ENCODE measurements at places on chromosomes 3 and 15.
A peak's percentile ranks its signal among the peaks of the same experiment; 100 is the strongest.

GRCh38 chr3:108432431-108432830 is 78.0 kb downstream of the MYH15 start:
- no peak for DNase-seq

GRCh38 chr3:124276133-124276532 is 284.2 kb upstream of the ROPN1 start:
- DNase-seq: no peak

DNA sequence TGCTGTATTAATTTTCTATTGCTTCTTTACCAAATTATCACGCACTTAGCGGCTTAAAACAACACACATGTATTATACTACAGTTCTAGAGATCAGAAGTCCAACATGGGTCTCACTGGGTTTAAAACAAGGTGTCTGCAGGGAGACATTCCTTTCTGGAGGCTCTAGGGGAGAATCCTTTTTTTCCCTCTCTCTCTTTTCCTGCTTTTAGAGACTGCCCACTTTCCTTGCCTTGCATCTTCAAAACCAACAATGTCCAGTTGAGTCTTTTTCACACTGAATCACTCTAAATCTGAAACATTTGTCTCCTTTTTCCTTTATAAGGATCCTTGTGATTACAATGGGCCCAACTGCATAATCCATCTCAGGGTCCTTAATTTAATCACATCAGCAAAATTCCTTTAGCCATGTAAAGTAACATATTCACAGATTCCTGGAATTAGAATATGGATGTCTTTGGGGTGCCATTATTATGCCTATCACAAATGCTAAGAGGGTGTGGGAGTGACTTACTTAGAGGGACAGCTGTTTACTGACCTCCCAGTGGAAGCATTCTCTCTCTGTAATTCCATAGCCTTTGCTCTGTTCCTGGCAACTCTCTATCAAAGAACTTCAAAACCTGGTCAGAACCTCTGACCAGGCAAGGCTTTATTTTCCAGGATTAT is 21.8 kb downstream of the CD200 start:
- DNase-seq: no peak

DNA sequence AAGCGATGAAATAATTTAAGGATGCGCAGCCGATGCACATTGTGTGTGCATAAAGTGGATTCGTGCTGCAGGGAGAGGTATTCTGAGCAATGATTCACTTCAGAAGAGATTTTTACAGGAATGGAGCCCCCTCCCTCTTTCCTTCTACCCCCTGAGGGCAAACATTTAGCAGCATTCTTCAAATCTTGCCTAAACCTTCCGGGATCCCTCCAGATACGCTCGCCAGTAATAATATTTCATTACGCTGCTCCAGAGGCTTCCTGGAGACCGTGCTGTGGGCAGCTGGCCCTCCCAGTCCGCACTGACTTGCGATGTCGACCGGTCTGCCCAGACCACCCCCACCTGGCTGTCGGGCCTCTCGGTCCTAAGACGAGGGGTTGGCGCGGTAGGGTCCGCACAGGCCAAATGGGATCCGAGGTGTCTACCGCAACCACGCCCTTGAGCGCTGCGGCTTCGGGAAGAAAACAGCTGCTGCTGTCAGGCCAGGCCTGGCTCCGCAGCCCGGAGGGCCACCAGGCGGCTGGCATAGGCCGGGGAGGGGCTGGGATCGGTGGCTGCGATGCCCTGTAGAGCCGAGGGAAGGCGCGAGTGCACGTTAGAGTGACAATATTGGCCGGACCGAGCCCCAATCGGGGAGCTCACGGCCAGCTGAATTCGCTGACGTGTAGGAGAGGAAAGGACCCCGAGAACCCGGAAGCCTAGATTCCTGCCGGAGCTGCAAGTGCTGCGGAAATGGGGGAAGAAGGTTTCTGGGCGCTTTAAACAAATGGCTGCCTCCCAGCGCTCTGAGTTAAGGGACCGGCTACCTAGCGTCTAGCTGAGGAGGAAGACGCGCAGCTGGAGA is 14.3 kb downstream of the ZIC4 start:
- DNase-seq: no peak

- peak; percentile 76 for DNase-seq
These were observed at the start of gene DUSP7 for GRCh38 chr3:52056521-52056967. DUSP7 (minus strand) TSS chr3:52056571; CDS start chr3:52056366, 205 bp downstream.

- DNase-seq: no peak
These were observed 18.5 kb upstream of the PTX3 start for GRCh38 chr3:157418104-157418503.

- DNase-seq: no peak
These were observed 672.5 kb downstream of the NSUN3 start for GRCh38 chr3:94735354-94735753.

- no peak for DNase-seq
These were observed 18.4 kb downstream of the ZBTB38 start for GRCh38 chr3:141386611-141387111.

- no peak for DNase-seq
These were observed 277.3 kb upstream of the NR2F2 start for GRCh38 chr15:96053031-96053780.

DNA sequence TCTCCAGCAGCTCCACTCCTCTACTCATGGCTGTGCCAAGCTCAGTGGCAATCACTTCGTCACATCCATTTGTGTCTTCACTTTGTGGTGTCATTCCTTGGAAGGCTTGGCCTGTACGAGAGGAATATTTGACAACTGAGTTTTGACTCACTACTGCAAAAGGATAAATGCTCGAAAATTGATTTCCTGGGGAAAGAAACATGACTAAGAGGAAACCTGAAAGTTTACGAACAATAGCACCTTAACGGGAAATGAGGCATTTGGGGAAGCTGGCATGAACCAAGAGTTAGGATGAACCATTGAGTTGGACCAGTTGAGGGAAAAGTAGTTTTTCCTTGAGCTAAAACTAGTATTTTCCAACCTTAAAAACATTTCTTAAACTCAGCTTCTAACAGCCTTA is 74.2 kb upstream of the ABHD17C start:
- no peak for DNase-seq

GRCh38 chr3:133954717-133955360 is 59.2 kb upstream of the RAB6B start:
- no peak for DNase-seq

DNA sequence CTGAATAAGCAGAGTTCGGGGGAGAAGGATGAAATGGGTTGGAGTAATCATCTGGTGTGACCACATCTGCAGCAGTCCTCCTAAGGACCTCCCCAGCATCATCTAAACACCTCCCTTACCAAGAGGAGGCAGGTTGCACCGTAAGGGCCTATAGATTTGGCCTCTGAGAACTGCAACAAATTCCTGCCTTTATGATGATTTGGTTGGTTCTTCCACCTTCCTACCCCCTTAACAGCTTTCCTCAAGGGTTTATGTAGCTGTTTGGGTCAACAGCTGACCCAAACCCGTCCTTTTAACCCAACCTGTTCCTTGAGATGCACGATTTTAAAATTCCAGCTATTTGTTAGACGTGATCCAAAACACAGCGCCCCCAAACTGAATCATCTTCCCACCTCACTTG is 58.2 kb downstream of the AAGAB start:
- DNase-seq: no peak

- DNase-seq: no peak
These were observed 347.7 kb downstream of the ZBBX start for GRCh38 chr3:167032267-167032876.

DNA sequence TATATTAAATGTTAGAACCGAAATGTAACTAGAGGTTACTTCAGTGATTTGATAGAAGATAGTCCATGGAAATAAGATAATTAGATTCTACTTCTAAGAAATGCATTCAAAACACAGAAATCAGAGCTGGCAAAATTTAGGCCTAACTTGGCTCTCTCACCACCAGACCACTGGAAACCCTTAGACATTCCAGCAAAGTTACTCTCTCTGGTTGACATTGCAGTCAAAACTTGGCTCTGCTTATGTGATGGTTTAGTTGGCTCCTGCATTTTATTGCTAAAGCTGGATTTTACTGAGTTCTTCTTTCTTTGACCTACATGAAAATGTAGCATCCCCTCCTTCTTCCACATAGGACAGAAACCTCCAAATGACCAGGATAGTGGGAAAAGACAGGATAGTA is 35.4 kb upstream of the CBLB start:
- DNase-seq: no peak

DNA sequence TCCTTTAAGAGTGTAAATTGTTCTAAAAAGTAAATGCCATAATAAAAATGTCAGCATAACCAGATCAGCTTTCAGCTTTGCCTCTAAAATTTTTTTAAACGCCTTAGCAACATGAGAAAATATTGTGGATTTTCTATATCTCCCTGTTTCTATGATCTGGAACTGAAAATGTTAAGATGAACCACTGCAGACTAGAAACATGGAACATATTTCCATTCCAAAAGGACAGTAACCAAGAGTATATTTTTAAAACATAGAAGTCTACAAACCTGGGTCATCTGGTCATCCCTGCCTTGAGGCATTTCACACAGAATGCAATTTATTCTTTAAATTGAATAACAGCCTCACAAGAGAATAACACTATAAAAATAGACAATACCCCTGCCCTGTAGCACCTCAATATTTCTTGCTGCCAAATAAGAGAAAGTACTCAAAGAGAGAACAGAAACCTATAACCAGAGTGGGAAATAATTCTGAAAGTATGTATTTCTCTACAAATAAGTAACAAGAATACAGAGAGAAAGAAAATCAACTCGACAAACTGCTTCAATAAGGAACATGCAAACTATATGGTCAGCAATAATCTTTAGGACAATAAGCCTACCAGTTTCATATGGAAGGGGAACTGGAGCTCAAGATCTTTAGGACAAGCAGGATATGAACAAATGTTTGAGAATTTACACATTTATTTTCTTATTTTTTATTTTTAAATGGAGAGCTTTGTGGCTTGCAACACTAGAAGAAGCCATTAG is 949.0 kb downstream of the EPHA3 start:
- no peak for DNase-seq

GRCh38 chr3:35592589-35593295 is 46.6 kb upstream of the ARPP21 start:
- DNase-seq: no peak

DNA sequence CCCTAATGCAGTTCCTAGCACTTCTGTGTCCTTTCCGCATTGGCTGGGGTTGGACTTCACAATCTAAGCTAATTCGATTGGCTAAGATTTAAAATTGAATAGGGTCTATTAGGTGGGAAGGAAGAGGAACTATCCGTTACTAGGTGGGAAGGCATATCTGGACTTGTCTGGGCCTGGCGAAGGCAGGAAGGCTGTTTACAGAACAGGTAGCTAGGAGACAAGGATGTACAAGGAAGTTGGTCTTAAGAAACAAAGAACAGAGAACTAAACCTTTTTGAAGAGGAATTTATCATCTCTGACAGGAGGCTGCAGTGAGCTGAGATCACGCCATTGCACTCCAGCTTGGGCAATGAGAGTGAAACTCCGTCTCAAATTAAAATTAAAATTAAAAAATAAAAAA is 17.3 kb upstream of the ATG7 start:
- DNase-seq: no peak

- DNase-seq: no peak
These were observed 181.8 kb downstream of the FOXP1 start for GRCh38 chr3:71401695-71402231.

DNA sequence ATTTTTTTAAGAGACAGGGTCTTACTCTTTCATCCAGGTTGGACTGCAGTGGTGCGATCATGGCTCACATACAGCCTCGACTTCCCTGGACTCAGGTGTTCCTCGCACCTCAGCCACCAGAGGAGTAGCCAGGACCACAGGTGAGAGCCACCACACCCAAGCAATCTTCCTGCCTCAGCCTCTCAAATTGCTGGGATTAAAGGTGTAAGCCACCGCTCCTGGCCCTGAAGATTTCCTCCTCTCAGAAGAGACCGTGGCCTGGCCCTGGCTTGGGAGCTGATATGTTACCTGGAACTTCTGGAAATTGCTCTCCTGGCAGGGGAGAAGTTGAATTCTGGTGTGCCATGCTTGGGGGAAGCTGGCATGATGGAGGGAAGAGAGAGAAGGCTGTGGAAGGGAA is 36.2 kb downstream of the PPCDC start:
- no peak for DNase-seq

DNA sequence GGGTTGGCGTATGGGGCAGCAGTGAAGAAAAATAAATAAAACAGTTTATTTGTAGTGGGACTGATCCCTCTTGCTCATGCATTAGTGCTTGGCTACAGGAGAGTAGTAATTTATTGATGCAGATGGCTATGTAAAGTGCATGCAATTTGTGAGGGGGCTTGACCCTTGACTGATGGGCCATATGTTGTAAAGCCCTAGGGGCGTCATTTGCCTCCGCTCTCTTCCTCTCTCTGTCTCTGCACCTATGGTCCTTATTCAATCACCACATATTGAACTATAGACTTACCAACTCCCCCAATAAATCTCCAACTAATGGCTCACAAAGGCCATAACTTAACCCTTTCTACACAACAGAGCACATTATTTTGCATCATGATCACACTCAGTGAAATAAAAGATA is 227.7 kb downstream of the ROBO2 start:
- no peak for DNase-seq

DNA sequence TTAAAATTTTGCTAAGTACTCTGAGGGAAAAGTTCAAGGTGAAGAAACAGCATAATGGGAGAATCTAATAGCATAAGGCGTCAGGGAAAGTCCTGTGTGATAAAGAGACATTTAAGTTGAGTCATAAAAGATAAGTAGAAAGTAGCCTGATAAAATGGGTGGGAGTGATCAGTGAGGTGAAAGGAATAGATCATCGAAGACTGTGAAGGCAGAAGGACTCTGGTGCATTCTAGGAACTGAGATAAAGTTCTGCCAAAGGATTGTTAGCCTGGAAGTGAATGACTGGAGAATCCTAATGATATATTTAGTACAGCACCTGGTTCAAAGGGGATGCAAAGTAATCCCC is 149.9 kb downstream of the CFAP20DC start:
- DNase-seq: no peak

- no peak for DNase-seq
These were observed 45.2 kb downstream of the ADAM10 start for GRCh38 chr15:58704155-58704865.

DNA sequence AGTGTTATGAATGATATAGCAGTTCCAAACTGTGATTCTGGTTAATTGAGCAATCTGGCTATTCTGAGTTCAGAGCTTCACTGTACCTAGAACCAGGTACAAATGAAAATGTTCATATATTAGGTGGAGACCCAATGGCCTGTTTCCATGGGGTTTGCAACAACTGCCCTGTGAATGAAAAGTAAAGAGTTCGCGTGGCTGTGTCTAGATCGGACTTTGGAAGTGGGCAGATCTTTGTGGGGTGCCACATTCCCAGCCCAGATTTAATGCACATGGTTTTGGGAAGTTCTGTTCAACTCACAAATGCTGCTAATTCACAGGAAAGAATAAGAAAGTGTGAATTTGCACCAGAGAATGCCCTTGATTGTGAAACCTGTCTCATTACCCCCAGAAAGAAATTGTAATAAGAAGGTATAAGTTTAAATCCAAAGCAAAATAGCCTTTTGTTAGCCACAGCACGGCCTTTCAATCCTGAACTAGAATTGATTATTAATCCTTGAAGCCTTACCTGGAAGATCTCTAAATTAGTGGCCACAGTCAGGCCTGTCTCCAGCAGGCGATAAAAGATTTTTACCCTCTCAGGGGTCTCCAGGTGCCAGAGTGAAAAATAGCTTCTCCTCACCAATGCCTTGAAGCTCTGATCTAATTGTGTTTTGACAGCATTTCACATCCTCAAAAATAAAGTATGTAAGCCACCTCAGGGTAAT is 22.6 kb downstream of the WHAMM start:
- DNase-seq: no peak

GRCh38 chr3:78645628-78646310 is 1122.0 kb downstream of the ROBO1 start:
- DNase-seq: no peak

GRCh38 chr3:176275538-176275937 is 921.7 kb downstream of the TBL1XR1 start:
- no peak for DNase-seq

GRCh38 chr15:74815121-74815934 is 2.7 kb downstream of the LMAN1L start:
- DNase-seq: no peak

All from activated naive CD4-positive, alpha-beta T cell treated with Interleukin-2 at 50 U/mL for 16 hours (primary cell).